A549 treated with dexamethasone at 1 μM for 4 hours (cell line): ENCODE measurements at places on chromosomes 13 and 19. TPM values are rescaled to one million over a fixed set of nuclear protein-coding genes. Genes with fewer than 3 reads are reported as not detected.

Gene SIGLECL1
- 0.08 TPM in 1 of 5 replicates, not detected in the others for total RNA-seq

Gene IGLON5
- total RNA-seq, result 0.06 to 0.13 TPM (median 0.07 TPM) in 4 of 5 replicates, not detected in the other

Gene VSTM2B
- total RNA-seq, result 0.09 TPM in 1 of 5 replicates, not detected in the others

Gene LILRB5
- total RNA-seq, result 0.02 to 0.08 TPM (median 0.04 TPM) in 4 of 5 replicates, not detected in the other

Gene ZNF285
- total RNA-seq, result 2.0 to 2.9 TPM (median 2.3 TPM) in 5 replicates

Gene PLK5
- not detected in 5 replicates for total RNA-seq

Gene MEDAG
- 0.11 to 0.32 TPM (median 0.19 TPM) in 5 replicates for total RNA-seq

Gene CBLC
- 0.06 TPM in 1 of 5 replicates, not detected in the others for total RNA-seq

Gene ZNF700
- total RNA-seq, result 0.16 to 0.27 TPM (median 0.23 TPM) in 5 replicates

Gene EID2
- total RNA-seq, result 35.1 to 39.3 TPM (median 35.6 TPM) in 5 replicates

Gene OR10H2
- not detected in 5 replicates for total RNA-seq

Gene CCDC8
- total RNA-seq, result not detected in 5 replicates

Gene SIGLEC12
- not detected in 5 replicates for total RNA-seq

Gene ZIK1
- total RNA-seq, result 0.03 to 0.08 TPM in 2 of 5 replicates, not detected in the others

Gene KLK1
- 0.13 to 0.20 TPM (median 0.16 TPM) in 3 of 5 replicates, not detected in the others for total RNA-seq

Gene TRAPPC5
- 50.6 to 101 TPM (median 96.9 TPM) in 5 replicates for total RNA-seq

Gene PLPP2
- 72.3 to 101 TPM (median 93.8 TPM) in 5 replicates for total RNA-seq

Gene ZNF470
- total RNA-seq, result 1.2 to 2.2 TPM (median 1.9 TPM) in 5 replicates

Gene CEACAM6
- 14.6 to 24.6 TPM (median 18.9 TPM) in 5 replicates for total RNA-seq

Gene C5AR1
- total RNA-seq, result 1.2 to 3.3 TPM (median 2.4 TPM) in 5 replicates

Gene LILRA5
- total RNA-seq, result 0.13 TPM in 1 of 5 replicates, not detected in the others

Gene CD177
- 0.06 to 0.22 TPM (median 0.13 TPM) in 5 replicates for total RNA-seq

Gene AMER2
- not detected in 5 replicates for total RNA-seq

Gene MRPL34
- 58.9 to 95.1 TPM (median 90.6 TPM) in 5 replicates for total RNA-seq

Gene RASAL3
- total RNA-seq, result not detected in 5 replicates

Gene ANKRD24
- 0.21 to 0.34 TPM (median 0.27 TPM) in 5 replicates for total RNA-seq

Gene NTN5
- total RNA-seq, result 0.07 to 0.29 TPM (median 0.19 TPM) in 5 replicates

Gene LHB
- 0.19 TPM in 1 of 5 replicates, not detected in the others for total RNA-seq

Gene NEK5
- total RNA-seq, result 0.05 to 0.21 TPM (median 0.07 TPM) in 5 replicates

Gene FGF9
- 0.11 TPM in 1 of 5 replicates, not detected in the others for total RNA-seq

Gene RGL3
- 0.98 to 1.8 TPM (median 1.5 TPM) in 5 replicates for total RNA-seq

Gene HSH2D
- 0.10 TPM in 1 of 5 replicates, not detected in the others for total RNA-seq

Gene FOXA3
- total RNA-seq, result 0.51 to 0.93 TPM (median 0.73 TPM) in 5 replicates

Gene CD37
- not detected in 5 replicates for total RNA-seq

Gene ADPRHL1
- 14.8 to 17.4 TPM (median 16.5 TPM) in 5 replicates for total RNA-seq

Gene C13orf42
- total RNA-seq, result not detected in 5 replicates
